Activated T-helper 1 cell treated with anti-CD3 and anti-CD28 coated beads, Interleukin-12 subunit alpha, Interleukin-12 subunit beta, Interleukin-2, Interleukin-4 antibody, amounts not matched to agents 30 ng/mL and 10 ng/mL and 1 ng/mL, durations not matched to agents 14 hours and 24 hours and 36 hours (primary cell): ENCODE measurements at places on chromosomes 6 and 20.

DNA sequence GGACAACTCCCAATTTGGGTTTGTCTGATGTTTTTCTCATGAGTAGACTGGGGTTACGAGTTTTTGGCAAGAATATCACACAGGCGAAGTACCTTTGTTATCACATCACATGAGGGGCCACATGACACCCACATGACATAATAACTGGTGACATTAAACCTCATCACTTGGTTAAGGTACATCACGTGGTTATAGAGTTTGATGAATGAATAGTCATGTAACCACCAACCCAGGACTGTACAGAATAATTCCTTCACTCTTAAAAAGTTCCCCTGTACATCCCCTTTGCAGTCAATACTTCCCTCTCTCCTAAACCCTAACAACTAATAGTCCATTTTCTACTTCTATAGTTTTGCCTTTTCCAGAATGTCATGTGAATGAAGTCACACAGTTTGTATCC lies 83.4 kb downstream of the REV3L start:
- DNase-seq, result no peak

GRCh38 chr20:20806121-20807095 lies 94.0 kb upstream of the RALGAPA2 start:
- no peak for DNase-seq

DNA sequence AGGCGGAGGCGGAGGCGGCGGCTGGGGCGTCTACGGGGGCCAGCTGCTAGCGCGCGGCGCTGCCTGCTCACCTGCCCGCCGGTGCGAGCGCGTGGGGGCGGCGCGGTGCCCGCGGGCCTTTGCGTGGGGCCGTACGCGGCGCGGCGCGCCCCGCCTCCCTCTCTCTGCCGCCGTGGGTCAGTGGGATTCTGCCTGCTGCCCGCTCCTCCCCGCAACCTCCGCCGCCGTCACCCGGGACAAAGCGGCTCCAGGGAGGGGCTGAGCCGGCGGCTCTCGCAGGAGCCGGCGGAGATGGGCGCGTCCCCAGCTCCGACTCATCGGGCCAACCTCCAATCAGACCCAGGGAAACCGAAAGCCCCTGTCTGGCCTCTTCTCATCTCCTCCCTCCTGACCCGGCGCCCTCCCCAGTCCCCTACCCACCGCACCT lies at the start of gene RCAN2:
Gene RCAN2 (minus strand): TSS at position 249 of the 427 bp plus-strand sequence.
- DNase-seq, result no peak

DNA sequence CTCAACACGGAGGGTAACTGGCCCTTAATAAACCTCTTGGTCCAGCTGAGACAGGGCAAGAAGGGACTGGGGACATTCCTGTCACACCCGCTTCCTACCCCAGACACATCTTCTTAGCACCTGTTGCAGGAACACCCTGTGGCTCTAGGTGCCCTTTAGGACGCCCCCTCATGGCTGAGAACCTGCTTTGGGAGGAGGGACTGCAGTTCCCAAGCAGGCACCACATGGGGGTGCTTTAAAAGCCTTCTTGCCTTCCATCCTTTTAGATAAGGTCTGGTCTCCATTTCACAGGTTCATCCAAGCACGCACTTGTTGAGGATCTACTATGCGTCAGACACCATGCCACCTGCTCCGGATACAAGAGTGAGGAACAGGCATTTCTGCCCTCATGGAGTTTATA lies 26.6 kb downstream of the NSFL1C start:
- DNase-seq, result no peak

- DNase-seq, result no peak
Observed at GRCh38 chr6:25695671-25696070, 43.7 kb downstream of the SCGN start.

- no peak for DNase-seq
Observed at GRCh38 chr6:47132724-47133123, 90.6 kb upstream of the ADGRF1 start.

DNA sequence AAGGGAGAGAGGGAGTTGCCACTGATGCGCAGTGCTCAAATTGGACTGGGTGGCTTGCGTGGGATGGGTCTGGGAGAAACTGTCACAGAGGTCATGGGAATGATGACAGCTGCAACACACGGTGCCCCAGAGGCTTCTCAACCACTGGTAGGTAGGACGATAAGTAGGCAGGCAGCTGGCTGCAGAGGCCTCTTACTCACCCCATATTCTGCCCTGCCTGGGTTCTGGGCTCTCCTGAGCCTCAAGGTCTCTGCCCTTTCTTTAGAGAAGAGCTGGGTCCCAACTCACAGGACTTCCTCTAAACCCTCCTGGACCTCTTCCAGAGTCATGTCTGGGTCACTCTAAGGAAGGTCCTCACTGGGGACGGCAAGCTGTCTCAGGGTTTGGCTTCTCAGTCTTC lies 37.2 kb upstream of the RNF24 start:
- DNase-seq, result no peak

GRCh38 chr6:65448866-65449265 lies 258.2 kb downstream of the EYS start:
- DNase-seq, result no peak

GRCh38 chr6:36920546-36920945 lies 34.0 kb upstream of the PI16 start:
- DNase-seq, result no peak
